ENCODE measurements at places on chromosomes 13 and 19.

- DNase-seq, result no peak
Observed at GRCh38 chr19:8158411-8159074, 9.2 kb upstream of the FBN3 start.

DNA sequence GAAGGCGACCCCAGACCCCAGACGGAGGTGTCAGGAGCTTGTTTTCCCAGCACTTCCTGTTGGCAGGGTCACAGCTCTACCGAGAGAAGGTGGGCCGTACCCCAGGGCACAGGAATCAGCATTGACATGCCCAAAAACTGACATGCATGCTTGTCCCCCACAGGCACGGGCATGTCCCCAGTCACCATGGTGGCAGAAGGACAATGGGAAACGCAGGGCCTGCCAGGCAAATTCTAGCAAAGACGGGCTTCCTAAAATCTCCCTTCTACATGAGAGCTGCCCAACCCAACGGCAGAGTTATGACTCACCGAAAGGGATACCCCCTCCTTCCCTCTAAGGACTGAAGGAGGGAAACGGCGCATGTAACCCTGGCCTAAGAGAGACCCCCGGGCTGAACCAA is 18.5 kb downstream of the TSHZ3 start:
- DNase-seq, result no peak

- no peak for DNase-seq
Observed at GRCh38 chr13:64928696-64929499, 2301.2 kb downstream of the PCDH9 start.

DNA sequence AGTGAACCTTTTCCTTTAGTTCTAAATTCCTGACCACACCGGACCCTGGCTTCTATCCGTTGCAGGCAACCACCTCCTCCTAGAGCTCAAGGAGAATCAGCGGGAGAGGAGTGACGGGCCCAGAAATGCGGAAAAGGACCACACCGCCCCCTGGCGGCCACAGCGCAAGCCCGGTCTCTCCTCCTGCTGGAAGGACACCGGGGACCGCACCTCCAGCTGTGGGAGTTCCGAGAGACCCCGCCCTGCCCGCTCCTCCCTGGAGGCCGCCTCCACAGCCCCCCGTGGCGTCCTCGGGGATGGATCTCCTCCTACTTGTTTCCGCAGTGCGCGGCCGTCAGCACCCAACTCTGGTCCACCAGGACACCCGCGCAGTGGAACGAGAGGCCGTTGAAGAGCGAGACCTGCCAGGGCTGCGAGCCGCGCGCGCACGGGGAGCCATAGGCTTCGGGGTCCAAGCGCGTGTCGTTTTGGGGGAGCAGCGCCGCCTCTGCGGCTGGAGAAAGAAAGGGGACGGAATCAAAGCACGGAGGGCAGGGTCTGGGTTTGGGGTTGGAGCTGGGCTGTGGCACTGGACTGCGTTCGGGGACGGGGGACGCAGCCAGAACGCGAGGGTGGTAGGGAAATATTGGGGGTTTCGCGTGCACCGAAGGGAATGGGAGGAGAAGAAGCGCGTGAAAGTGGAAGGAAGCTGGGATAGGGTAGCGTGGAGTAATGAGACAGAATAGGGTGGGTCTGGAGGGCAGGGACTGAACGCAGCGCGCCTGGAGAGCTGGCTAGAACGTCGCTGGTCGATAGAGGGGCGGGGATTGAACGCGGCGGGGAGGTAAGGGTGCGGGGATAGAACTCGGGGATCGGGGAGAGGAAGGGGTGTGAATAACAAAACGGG is 2.5 kb downstream of the KLK10 start:
- DNase-seq, result no peak

- no peak for DNase-seq
Observed at GRCh38 chr13:22871231-22871630, 309.5 kb upstream of the SGCG start.

- DNase-seq, result no peak
Observed at GRCh38 chr19:27679905-27680304, 1533.0 kb downstream of the UQCRFS1 start.

GRCh38 chr13:97376981-97377380 is 57.0 kb upstream of the RAP2A start:
- no peak for DNase-seq

DNA sequence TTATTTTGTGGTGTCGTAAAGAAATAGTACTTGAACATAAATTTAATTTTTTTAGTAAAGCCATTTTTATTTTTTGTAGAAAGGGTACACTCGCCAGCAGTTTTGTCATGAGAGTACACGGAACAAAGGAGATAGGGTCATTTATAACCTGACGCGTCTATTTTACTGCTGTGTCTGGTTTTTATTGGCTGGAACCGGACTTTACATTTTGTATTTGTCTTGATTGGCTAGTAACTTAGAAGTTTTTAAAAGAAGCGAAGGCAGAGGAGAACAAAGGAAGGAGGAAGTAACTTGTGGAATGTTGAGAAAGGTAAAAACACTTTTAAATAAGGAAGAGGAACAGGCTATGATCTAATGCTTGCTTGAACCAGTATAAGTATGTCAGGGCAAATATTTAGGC is 43.5 kb downstream of the TRPM4 start:
- no peak for DNase-seq

DNA sequence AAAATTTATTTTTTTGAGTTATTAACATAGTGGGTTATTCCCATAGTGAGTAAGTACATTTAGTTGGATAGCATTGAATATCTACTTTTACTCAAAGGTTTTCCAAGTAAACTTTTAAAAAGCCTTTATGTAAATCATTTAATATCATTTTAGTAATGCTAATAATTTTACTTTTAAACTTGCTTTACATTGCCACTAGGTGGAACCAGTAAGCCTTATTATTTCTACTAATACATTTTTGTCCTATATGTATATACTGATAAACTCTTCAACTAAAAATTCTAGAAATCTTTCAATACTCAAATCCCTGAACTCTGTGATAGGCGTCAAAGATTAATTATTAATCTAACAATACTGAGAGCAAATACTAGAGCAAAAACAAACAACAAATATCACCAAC is 1709.2 kb upstream of the PCDH20 start:
- no peak for DNase-seq

DNA sequence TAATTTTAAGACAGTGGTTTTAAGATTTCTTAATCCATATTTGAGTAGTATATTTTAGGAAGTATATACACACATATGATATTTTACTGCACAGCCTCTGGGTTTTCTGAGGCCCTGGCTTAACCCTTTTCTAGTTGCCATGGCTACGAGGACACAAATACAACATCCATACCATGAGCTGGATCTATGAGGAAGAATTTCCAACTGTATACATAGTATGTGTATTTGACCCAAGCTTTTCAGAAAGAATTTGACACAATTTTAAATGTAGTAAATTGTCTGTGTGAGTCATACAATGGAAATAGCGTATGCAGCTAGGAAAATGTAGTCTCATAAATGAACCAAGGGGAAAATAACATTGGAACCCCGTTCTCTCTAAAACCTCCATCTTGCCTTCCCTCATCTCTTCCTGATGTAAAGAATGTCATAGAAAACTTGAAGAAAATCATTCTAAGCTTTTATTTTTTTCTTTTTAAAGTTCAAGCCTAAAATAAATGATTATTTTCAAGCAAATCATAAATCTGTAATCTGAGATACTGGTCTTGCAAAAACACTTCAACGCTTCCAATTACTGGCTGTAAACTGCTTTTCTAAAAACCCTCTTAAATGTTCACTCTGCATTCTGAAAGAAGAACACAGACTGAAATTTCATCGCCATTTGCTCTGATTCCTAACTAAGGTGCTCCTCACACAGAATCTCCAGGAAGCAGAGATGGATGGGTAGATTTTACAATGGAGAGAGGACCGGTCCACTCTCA is 172.4 kb downstream of the LACC1 start:
- DNase-seq, result no peak

GRCh38 chr13:110237875-110238817 is 68.8 kb downstream of the COL4A1 start:
- no peak for DNase-seq

DNA sequence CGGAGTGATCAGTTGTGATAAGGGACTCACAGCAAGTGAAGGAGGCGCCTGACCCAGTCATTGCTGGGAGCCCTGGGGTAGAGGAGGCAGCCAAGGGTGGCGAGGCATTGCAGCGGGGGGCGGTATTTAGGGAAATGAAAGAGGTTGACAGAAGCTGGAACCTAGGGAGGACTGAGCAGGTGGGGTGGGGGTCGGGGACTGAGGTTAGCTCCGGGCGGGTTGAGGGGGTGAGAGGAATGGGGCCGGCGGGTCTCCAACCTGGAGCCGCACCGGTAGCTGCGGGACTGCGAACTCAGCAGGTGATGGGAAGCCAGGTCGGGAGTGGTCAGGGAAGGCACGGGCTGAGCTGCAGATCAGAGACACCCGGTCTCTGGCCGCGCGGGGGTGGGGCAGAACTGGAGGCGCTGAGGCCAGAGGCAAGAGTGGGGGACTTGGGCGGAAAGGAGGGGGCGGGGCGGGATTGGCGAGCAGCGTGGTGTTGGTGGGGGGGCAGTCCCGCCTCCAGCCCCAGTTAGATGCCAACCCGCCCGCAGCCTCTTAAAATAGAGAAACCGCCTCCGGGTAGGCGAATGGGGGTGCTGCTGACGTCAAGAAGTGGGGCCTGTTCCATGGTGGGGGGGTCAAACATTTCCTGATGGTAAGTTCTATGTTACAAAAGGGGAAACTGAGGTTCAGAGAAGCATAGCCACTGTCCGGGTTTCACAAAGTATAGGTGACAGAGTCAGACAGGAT is 1.5 kb downstream of the MAST3 start:
- no peak for DNase-seq

DNA sequence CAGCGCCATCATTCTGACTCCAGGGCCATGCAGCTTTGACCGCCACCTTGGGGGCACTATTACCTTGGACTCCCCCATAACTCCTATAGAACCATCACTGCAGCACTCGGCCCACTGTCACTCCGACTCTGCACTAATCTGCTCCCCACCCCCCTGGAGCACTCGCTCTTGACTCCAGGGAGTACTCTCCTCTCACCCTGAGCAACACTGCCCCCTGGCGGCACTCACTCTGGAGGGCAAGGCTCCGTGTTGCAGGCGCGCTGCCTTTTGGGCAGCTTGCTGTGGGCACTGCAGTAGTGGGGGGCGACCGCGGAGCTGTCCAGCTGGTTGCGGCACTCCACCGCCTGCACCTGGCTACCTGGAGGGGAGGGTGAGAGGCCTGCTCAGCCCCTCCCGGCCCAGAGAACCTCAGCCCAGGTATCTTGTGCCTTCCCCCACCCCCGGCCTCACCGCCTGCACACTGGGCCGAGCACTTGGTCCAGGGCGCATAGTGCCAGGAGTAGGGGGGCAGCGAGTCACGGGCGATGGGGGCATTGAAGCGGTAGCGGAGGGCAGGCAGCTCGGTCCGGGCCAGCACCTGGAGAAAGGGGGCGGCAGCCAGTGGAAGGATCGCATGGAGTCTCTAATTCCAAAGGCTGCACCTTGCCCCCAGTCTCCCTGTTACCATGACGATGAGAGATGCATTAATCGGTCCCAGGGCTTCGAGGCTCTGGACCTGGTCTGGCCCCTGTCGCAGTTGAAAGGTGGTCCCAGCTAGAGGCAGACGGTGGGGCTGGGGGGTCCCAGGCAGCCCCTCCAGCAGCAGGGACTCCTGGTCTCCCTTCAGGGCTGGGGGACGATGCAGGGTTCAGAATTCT is 8.9 kb upstream of the MYO1F start:
- no peak for DNase-seq

DNA sequence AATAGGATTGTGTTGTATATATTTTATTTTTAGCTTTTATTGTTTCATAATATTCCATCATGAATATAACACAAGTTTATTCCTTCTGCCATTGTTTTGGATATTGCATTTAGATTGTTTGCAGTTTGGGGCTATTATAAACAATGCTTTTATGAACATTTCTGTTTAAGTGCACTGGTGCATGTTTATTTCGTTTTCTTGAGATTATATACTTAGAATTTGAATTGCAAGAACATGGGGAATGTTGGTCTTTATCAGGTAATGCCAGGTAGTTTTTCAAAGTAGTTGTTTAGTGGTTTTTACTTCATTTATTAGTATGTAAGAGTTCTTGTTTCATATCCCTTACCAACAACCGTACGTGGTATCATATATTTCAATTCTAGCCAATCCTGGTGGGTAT is 4.3 kb downstream of the LSM14A start:
- DNase-seq, result no peak

DNA sequence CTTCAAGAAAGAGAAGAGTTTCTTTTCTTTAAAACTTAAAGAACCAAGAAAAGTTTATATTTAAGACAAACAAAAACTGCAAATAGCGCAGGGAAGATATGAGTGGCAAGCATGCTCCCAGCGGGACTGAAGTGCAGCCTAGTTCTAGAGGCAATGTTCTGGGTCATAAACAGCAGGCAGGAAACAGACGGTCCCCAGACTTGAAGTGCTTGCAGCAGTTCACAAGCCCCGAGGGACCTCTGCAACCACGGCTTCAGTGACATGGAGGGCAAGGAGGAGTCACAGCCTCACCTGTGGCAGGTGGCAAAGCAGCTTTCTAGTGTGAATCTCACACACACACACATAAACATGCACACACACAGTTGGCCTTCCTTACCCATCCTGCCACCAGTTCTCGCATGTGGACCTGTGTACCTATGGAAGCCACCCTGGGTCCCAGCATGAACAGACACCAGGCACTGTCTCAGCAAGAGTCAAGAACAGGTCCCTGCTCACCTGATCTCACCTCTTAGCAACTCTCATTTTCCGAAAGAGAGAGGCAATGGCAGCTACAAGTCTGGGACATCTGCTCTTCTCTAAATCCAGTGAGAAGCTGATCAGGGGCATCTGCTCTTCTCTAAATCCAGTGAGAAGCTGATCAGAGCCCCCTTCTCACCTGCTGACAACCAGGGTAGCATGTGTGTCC is 162.0 kb downstream of the EFNB2 start:
- no peak for DNase-seq

DNA sequence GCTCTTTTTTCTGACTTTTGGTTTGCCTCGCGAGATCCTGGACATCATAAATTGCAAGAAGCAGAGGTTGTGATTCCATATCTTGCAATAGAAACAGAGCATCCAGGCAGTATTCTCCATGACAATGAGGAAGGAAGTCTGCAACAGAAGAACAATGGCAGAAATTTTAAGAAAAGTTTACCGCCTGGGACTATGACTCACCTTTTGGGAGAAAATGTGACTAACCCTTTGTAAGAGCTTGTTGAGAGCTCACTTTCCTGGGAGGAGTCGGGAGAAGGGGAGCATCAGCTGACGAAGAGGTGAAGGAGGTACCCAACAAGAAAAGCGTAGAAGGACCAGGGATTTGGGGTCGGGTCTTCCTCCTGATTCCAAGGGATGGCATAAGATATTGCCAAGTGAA is 34.3 kb upstream of the TNFSF11 start:
- no peak for DNase-seq

GRCh38 chr19:49528211-49528771 is 488 bp downstream of the RCN3 start:
- no peak for DNase-seq

DNA sequence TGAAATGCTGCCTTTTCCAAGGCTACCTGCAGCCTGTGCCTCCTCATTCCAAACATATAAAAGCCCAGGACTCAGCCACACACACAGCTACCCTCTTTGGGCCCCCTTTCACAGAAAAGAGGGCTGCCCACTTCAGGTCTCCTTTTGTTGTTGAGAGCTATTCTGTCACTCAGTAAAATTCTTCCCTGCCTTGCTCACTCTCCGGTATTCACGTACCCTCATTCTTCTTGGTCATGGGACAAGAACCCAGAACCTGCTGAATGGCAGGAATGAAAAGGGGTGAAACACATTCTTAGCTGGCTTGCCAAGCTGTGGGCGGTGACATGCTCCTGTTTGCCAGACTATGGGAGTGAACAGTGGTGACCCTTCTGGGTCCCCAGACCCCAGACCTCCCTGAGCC is 338.0 kb upstream of the ATXN8OS start:
- DNase-seq, result no peak

GRCh38 chr13:33119022-33119781 is 103.0 kb downstream of the KL start:
- DNase-seq, result no peak

GRCh38 chr13:98869408-98870090 is 108.3 kb downstream of the DOCK9 start:
- DNase-seq, result no peak
